Occipital lobe (tissue), 3 donors: ENCODE measurements at places on chromosomes 1 and 21.
A peak's percentile ranks its signal among the peaks of the same experiment; 100 is the strongest.

- no peak for DNase-seq
These were observed 12.2 kb downstream of the EVA1C start for GRCh38 chr21:32424674-32425073.

DNA sequence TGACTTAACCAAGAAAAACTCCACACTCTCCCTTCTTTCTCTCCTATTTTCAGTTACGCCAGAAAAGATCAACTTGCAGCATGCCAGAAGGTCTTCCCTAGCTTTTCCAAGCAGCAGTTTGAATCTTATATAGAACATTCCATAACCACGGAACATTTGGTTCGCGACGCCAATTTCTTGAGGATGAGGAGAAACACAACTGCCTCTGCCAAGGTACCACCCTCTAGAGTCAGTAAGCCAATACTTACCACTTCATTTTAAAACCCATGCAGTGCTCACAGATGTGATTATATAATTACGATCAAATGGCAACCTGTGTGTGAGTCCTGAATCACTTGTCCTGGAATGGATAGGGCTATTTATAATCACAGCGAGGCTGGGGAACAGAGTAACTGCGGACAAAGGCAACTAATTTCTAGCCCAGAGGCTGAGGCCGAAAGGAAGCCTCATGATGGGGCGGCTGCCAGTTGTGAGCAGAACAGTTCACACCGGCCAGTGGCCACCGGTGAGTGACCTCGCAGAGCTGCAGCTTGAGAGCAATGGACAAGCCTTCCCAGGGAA lies 43.2 kb upstream of the BACE2 start:
- peak; percentile 56 for DNase-seq

DNA sequence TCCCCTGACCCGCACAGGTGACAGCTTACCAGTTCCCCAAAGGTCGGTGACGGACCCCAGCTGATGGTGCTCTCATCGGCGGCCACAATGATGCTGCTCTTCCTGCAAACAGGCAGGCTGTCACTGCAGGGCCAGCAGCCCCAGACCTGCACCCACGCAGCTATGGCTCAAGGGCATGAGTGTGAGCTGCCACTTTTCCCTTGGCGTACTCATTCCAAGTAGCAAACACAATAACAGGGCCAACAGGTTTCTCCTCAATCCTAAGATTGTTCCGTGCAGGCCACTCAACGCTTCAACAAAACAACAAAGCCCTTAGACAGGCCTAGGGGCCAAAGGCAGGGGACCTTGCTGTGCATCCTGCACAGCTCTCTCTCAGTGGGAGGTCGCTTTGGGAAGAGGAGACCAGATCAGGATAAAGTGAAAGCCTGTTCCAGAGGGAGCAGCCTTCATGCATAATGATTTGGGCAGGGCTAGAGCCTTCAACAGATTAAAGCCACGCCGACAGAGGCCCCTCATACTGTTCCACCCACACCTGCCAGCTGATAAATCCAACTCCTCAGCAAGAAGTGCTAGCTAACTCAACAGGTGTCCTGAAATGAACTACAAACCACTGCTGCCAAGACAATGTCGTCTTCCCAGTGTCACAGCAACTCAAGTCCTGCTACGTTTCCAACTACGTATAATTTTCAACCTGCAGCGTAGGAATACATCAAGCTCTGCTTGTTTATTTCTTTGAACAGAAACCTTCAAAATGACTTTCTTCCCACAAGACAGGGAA lies 27.2 kb downstream of the RCC2 start:
- DNase-seq: no peak

- no peak for DNase-seq
These were observed 5.3 kb downstream of the NOC2L start for GRCh38 chr1:953524-954320.

GRCh38 chr1:21334214-21335087 lies 44.2 kb upstream of the ECE1 start:
- peak; percentile 38 for DNase-seq

DNA sequence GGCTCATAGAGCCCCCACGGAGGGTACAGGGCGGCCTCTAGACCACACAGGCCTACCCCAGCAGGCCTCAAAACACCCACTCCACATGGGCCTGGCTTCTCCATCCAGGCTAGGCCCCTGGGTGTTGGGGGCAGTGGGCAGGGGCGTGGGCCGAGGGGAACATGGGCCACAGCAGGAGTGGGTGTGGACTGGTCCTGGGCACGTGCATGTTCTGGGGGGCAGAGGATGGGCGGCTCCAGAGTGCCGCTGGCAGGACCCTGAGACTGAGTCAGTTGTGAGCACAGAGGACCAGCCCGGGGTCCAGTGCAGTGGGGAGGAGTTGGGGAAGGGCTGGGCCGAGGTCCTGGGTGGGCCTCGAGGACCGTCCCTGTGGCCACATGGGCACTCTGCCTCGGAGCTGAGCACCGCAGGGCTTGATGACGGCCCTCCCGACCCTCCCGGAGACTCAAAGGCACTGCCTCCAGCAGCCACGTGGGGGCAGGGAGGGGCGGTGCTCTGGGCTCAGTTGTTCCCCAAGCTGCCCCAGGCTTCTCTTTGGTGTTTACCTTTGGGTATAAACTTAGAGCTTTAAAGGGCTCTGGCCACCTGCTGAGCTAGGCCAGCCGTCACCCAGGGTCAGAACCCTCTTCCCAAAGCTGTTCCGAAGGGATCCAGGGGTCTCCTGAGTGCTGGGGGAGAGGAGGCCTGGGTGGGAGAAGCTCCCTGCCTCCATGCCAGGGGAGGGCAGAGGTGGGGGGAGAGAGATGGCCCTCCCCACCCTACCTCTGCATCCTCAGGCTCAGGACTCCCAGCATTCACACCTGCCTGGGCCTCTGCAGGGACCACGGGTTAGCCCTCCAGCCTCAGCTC lies 79.9 kb downstream of the MORN1 start:
- DNase-seq: no peak

- no peak for DNase-seq
These were observed 15.9 kb upstream of the RGS8 start for GRCh38 chr1:182700351-182700709.

GRCh38 chr1:96634883-96635282 lies 86.7 kb upstream of the PTBP2 start:
- DNase-seq: no peak

DNA sequence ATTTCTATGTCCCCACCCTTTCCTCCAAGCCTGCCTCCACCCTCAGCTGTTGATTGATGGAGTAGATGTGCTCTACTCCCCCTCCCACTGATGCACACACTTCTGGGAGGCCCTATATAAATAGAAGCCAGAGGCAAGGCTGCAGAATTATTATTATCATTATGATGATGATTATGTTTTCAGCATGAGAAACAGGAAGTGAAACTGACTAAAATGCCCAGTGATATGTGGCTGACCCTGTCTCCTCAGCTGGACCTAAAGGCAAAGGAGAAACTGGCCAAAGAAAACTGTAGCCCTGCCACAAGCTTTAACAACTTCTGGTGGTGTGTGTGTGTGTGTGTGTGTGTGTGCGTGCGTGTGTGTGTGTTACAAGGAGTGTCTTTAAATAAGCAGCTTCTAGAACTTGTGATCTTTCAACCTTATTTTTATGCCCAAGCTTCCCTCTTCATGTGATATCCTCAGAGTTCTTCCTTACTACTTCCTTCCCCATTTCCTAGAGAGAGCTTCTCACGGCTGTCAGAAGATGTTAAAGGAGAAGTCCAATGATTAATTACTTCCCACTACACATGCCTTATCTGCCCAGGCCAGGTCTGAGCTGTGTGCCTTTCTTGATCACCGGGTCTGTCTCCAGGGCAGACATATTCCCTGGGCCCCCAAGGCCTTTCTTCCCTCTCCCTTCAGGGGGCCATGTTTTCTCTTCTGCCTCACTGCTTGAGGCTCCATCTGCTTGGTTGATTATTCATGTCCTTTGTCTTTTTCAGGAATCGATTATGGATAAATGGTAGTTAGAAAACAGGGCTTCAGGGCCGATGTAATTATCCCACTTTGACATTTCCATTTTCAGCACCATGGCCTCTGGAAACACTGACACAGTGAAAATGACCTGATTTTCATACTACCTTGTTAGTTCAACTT lies 11.6 kb upstream of the MAPKAPK2 start:
- DNase-seq: no peak

DNA sequence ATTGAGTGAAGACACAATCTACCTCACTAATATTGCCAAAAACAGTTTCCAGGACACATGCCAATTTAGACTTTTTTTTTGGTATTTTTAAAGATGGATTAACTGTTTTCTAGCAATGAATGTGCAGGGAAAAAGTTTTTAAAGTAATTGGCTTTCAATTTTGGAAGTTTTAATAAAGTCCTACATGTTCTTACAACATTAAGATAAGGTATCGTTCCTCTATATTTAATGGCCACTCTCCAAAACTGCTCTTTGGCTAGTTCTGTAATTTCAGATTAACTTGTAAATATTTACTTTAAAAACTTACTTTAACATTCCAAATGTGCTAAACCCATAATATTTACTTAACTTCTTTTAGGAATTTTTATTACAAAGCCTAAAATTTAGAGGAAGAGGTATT lies 1332.2 kb upstream of the PRMT6 start:
- no peak for DNase-seq

GRCh38 chr1:184512724-184513123 lies 125.9 kb downstream of the C1orf21 start:
- no peak for DNase-seq

- DNase-seq: no peak
These were observed 3.1 kb upstream of the PRKCZ start for GRCh38 chr1:2046953-2047748.

GRCh38 chr1:148315071-148315811 lies 163.2 kb upstream of the NBPF11 start:
- no peak for DNase-seq

- no peak for DNase-seq
These were observed 330.9 kb downstream of the PTPRU start for GRCh38 chr1:29567257-29567656.

- DNase-seq: peak; percentile 37
These were observed 79.0 kb downstream of the RAVER2 start for GRCh38 chr1:64823691-64824476.

GRCh38 chr21:41877901-41878830 lies 978 bp downstream of the PRDM15 start:
- no peak for DNase-seq

- no peak for DNase-seq
These were observed 45.1 kb downstream of the BTBD8 start for GRCh38 chr1:92125204-92125603.

DNA sequence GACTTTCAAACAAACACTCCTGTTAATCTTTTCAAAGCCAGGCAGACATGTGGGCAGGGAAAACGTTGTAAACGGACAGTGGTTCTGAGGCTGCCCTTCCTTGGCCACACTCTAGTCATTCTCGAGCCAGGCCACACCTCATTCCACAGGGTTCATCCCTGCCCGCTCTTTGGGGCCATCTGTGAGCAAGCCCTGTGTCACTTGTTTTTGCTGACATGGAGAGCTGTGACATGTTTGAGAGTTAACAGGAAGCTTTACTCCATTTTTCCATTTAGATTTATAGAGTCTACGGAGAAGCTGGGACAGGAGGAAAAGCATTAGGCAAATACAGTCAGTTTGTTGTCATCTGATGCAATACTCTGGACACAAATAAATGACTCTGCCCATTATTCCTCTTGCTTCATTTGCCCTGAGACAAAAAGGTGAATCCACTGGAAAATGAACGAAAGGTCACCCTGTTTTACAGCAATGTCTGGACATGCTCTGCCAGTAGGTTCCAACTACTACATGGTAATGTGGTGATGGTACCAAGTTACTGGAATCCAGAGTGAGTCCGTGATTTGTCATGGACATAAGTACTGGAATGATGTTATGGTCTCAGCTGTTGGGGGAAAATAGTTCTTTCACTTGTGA lies 126.9 kb downstream of the CLIC6 start:
- no peak for DNase-seq

- DNase-seq: no peak
These were observed 28.2 kb upstream of the FCRL4 start for GRCh38 chr1:157626099-157626498.

- no peak for DNase-seq
These were observed 69.3 kb downstream of the POU2F1 start for GRCh38 chr1:167289966-167290365.

- no peak for DNase-seq
These were observed 409 bp upstream of the HIVEP3 start for GRCh38 chr1:41919131-41919530.

- no peak for DNase-seq
These were observed 45.5 kb downstream of the CACHD1 start for GRCh38 chr1:64515427-64515826.

- DNase-seq: no peak
These were observed 72.9 kb downstream of the UCHL5 start for GRCh38 chr1:192986110-192986747.

- DNase-seq: peak; percentile 41
These were observed at the start of gene THBS3 for GRCh38 chr1:155207806-155208540. TSS of gene THBS3 (minus strand) at chr1:155207897. CDS start at chr1:155207876, 21 bp downstream.

GRCh38 chr1:50978852-50979781 lies 9.1 kb downstream of the CDKN2C start:
- DNase-seq: no peak

DNA sequence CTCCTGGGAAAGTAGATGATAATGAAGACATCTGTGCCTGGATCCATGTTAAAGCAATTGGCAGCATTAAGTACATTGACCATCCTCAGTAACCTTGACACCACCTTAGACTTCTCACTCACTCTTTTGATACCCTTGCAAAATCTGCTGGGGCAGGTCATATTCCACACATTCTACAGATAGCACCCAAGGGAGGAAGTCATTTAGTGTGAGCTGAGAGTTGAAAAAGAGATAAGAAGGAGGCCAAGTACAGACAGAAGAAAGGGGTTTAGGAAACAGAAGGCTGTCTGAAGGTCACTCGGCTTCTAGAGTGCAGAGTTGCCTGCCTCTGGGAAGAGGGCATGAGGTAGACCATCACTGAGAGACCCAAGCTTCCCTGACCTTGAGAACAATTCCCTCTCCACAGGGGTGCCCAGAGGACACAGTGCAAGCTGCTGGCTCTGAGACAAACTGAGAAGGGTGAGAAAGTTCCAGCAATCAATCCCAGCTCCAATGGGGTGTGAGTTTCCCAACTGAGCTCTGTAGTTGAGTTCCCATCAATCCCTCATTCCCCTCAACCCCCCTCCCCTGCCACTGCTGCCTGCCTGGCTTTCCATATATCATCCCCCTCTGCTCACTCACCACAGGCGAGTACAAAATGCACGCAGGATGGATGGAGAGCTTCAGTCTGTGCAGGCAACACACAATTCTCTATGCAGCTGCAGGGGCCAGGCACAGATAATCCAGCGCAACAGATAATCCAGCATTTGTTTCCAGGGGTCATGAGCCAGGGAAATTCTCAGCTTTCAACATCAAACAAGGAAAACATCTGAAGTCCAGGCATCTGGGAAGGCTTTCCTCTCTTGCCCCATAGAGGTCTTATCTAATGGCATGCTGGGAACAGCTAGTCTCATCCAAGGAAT lies 7.4 kb upstream of the MOB3C start:
- no peak for DNase-seq

- DNase-seq: no peak
These were observed 126.4 kb upstream of the GALNT2 start for GRCh38 chr1:229940684-229941083.

GRCh38 chr1:162696286-162696862 lies 64.1 kb downstream of the DDR2 start:
- peak; percentile 11 for DNase-seq

GRCh38 chr1:155037851-155038441 lies 4.3 kb downstream of the DCST1 start:
- no peak for DNase-seq

GRCh38 chr21:32302560-32302959 lies 3.9 kb downstream of the MRAP start:
- DNase-seq: no peak

GRCh38 chr1:100767176-100767890 lies 47.8 kb downstream of the VCAM1 start:
- DNase-seq: no peak

GRCh38 chr1:50992532-50993318 lies 22.7 kb downstream of the CDKN2C start:
- DNase-seq: no peak
